ENCODE measurements at places on chromosomes 2 and 18.
A peak's percentile ranks its signal among the peaks of the same experiment; 100 is the strongest.

DNA sequence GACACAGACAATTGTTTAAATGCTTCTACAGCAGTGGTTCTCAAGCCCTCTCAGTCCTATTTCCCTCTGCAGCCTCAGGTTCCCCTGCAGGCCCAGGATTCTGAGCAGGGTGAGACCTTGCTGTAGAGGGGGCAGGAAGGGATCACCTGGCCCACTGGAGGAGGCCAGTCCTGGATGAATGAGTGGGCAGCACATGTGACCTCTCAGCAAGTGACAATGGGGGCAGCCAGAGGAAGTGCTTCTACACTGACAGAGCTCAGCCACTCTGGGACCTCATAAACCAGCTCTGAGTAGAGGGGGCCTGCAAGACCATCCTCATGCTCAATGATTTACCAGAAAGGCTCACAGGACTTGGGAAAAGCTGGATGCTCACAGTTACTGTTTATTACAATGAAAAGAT, 63.2 kb downstream of the ASB1 start:
- DNase-seq: no peak

- DNase-seq: no peak
Measured at GRCh38 chr18:23151414-23152099, 16.3 kb downstream of the CABLES1 start.

- DNase-seq: no peak
Measured at GRCh38 chr18:69840445-69840844, 107.2 kb downstream of the CD226 start.

- DNase-seq: no peak
Measured at GRCh38 chr2:111923276-111923804, 24.9 kb downstream of the MERTK start.

- no peak for DNase-seq
Measured at GRCh38 chr2:102736110-102736409, 25.8 kb upstream of the TMEM182 start.

DNA sequence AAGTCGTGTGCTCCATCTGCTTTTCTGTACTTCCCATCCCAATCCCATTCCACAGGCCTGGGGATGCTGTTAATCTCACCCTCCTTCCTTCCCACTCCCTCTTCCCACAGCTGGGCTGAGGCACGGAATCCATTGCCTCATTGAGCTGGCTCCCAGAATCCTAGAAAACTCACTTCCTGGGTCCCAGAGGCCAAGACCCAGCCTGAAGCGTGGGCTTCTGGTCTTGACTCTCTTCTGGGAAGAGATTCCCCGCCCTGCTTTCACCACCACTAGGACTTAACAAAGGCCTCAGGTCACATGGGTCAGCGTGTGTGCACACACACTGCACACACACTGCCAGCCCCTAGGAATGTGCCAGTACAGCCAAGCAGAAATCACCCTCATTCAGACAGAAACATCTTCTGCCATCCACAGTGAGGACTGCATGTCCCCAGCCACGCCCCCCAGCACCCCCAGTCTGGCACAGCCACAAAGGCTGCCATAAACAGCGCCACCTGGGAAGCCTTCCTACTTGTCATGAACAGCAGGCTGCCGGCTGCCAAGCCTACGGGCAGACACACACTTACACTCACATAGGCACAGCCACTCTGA, 165.8 kb downstream of the TNS1 start:
- DNase-seq: peak; percentile 56

DNA sequence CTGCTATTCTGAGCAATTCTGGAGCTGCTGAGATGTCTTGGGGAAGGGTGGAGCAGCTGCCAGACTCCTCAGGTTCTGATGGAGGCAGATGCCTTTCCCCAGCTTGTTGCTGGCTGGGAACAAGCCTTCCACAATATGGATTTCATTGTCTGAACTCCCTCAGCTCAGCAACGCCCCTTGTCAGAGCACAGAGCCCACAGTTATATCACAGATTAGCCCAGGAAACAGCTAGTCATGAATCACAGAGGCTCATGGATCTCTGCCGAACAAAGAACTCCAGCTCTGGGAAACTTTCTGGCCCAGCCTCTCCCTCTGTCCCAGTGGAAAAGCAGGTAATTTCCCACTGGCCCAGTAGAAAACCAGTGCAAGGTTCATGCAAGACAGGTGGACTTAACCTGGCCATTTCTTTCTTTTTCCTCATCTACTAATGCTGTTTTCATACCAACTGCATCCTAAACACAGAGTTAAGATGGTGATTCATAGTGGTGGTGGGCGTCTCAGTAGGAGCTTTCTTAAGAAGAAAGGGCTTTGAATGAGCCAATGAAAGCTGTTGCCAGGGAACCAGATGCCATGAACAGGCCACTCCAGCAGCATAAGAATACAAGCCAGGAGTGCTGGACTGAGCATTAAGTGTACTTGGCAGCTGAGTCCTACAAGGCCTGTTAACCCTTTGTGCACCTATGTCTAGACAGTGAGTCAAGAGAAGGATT, 8.7 kb upstream of the KIAA2012 start:
- peak; percentile 19 for DNase-seq

DNA sequence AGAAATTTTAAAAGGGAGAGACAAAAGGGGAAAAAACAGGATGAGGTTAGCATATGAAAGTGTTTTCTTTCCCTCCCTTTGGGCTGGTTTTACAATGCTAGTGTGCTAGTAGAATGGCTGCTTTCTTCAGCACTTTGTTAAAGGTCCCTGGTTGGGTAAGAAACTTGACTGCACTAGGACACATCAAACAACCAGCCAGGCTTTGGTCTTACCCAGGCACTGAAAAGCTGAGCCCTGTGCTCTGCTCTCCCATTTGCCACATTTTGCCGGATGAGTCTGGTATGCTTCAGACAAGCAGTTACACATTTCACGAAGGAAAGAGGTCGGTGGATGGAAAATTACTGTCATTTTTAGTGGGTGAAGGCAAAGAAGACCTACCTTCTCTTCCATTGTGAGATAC, 242.0 kb downstream of the DPP10 start:
- no peak for DNase-seq

DNA sequence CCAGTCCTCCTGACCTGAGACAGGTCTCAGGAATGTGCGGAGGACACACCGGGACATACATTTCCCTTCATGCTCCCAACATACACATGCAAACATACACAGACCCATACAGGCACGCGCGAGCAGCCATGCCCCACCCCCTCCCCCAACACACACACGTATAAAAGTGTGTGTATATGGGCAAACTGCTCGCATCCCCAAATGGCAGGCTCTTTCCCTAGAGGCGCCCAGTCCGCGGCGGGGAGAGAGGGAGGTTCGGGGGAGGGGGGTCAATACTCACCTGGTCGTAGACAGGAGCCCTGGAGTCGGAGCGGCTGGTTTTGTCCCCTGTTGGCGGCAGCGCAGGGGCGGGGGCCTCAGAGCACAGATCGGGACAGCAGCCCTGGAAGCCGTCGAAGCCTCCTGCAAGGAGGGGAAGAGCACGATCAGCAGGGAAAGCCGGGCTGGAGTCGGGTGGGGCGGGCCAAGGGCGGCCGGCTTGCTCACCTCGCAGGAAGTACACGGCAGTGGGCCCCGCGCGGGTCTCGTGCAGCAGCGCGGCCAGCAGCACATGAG, 682 bp downstream of the DUSP2 start:
- no peak for DNase-seq

DNA sequence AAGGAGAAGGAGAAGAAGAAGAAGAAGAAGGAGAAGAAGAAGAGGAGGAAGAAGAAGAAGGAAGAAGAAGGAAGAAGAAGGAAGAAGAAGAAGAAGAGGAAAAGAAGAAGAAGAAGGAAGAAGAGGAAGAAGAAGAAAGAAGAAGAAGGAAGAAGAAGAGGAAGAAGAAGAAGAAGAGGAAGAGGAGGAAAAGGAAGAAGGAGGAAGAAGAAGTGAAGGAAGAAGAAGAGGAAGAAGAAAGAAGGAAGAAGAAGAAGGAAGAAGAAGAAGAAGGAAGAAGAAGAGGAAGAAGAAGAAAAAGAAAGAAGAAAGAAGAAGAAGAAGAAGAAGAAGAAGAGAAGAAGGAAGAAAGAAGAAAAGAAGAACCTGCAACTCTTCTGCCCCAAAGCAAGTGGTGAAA, 942.0 kb downstream of the DPP10 start:
- DNase-seq: no peak

DNA sequence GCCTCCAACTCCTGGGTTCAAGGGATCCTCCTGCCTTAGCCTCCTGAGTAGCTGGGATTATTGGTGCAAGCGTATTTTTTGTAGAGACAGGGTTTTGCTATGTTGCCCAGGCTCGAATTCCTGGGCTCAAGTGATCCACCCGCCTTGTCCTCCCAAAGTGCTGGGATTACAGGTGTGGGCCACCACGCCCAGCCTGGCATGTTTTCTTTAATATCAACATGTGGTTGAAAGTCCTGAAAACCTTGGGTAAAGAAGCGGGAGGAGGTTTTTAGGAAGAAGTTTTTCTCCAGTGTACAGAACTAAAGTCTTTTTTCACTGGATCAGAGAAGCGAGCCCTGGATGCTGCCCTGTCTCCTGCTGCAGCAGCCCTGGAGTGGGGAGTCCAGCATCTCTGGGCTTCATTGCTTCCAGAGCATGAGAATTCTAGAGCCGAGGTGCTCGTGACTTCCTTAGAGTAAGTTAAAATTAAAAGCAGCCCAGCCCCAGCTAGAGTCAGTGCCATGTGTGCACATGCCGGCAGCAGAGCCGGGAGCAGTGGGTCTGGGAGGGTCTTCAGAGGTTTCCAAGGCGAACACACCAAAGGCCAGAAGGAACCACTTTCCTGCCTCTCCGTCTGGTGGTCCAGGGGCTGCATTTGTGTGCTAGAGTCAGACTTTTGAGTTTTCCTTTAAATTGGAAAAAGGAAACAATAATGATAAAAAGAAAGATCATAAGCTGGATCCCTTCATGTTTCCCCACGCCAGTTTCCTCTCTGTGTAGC, 31.2 kb downstream of the ITGB1BP1 start:
- DNase-seq: no peak

DNA sequence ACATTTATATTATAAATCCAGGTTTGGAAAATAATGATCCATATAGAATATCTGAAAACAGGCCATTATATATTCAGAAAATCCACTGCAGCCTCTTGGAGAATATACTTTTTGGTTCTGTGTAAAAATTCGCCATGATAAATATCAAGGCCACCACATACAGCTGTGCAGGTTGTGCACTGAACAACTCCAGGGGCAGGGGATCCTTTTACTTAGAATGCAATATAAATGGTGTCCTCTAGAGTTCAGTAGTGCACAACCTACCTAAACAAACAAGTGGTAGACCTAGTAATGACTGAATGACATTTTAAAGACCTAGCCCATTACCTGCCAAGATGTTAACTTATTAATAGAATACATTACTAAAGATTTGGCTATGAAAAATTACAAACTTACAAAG, 22.4 kb downstream of the MOGAT1 start:
- DNase-seq: no peak

- no peak for DNase-seq
Measured at GRCh38 chr2:16021611-16022363, 81.4 kb downstream of the MYCN start.

DNA sequence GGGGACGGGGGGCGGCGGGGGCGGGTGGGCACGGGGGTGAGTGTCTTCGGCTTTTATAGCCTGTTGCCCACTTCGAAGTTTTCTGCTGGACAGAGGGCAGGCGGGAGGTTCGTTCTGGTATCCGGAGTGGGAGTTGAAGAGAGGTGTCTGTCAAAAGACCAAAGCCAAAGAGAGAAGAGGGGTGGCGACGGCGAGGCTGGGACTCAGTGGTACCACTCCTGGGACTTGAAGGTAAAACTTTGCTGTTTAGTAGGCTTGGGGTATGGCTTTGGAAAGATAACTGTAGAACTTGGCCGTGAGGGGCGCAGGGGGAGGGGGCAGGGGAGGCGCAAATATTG, 215.8 kb upstream of the DTNA start:
- DNase-seq: no peak

DNA sequence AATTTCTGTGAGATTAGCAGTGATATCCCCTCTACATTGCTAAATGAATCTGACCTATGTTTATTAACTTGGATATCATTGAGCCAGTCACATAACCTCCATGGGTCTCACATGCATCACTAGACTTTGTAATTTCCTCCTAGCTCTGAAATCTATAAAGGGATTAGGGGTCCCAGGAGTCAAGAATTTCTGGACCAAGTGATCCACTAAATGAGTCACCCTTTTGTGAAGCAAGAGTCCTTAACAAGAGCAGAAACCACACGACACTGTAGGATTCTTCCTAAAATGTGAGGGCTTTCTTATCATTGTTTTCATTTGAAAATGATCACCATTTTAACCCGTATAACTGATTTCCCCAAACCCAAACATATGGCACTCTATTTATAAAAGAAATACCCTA, 90.3 kb downstream of the DHRS9 start:
- no peak for DNase-seq

GRCh38 chr2:98923244-98923940, 12.6 kb downstream of the CRACDL start:
- DNase-seq: no peak

DNA sequence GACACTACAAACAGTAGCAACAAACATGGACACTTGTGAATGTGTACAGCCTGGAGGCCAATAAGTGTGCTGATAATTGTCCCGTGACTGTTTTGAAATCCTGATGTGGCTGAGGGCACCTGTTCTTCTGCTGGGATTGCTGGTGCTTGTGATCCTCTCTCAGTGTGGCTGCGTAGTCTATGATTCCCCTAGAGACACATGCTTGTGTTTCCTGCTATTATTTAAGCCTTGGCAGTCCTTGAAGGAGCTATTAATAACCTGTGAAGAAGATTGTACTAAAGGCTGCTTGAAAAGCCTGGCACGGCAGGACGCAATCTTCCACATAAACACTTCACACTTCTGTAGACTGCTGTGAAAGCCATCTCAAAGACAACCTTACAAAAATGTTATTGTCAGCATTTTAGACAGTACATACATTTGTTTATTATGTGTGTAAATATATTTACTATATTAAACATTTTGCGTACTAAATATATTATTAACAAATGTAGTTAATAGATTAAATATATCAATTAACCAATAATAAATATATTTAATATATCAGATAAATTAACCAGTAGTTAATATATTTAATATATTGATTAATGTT, 71.4 kb downstream of the GALR1 start:
- no peak for DNase-seq

DNA sequence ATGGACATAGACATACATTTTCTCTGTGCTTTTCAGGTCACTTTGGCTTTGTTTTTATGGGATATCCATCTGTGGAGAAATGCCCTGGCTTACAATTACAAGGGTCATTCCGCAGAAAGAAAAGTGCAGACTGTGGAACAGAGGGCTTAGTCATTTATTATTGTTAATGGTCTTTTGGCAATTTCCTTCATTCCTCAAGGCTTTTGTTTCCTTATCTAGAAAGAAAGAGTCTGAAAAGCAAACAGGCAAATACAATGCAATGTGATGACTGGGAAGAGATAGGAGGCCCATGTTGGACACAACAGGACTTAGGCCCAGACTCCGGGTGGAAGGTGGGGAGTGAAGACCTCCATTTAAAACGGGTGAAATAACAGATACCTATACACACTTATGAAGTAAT, 129.5 kb upstream of the CAVIN2 start:
- DNase-seq: no peak

DNA sequence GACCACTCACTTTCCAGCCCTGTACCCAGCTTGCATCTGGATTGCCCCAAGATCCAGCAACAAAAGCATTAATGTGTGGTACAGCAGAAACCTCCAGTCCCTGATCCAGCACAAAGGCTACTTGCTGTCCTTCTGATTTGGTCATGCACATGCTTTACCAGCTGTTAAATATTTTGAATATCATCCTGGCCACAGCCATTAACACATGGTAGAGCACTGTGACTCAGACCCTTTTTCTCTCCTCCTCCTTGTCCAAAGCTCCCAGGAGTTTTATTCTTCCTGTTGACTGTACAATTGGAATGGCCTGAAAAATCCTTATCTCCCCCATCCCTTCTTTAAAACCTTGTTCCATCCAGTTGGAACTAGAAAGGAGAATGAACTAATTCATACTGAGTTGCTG, 419.7 kb upstream of the TNP1 start:
- no peak for DNase-seq

GRCh38 chr2:239895116-239895515, 130.0 kb downstream of the NDUFA10 start:
- no peak for DNase-seq

Measured in thoracic aorta (tissue), 2 donors.